ENCODE measurements at places on chromosomes 12 and 14. TPM values are rescaled to one million over a fixed set of nuclear protein-coding genes. Genes with fewer than 3 reads are reported as not detected.

Gene TRAFD1
- 47.5 TPM for total RNA-seq

Gene SLC5A8
- total RNA-seq = not detected

Gene DPY19L2
- 11.2 TPM for total RNA-seq

Gene SYCP3
- total RNA-seq = under 0.01 TPM

Gene MYBPC1
- total RNA-seq = not detected

Gene IFNG-AS1
- total RNA-seq = not detected

Gene CEBPE
- total RNA-seq = not detected

Gene SLC35E3
- total RNA-seq = 6.5 TPM

Gene DIO2
- 31.5 TPM for total RNA-seq

Gene TOMM20L
- total RNA-seq = not detected

Gene KRT6C
- total RNA-seq = not detected

Gene ACOT6
- total RNA-seq = under 0.01 TPM

Gene GATC
- total RNA-seq = 13.5 TPM

All from fibroblast of villous mesenchyme (primary cell).